ENCODE measurements at places on chromosomes 12 and 14. TPM values are rescaled to one million over a fixed set of nuclear protein-coding genes. Genes with fewer than 3 reads are reported as not detected.
A peak's percentile ranks its signal among the peaks of the same experiment; 100 is the strongest.

The LMNTD1 gene
- total RNA-seq: not detected

The ACSS3 gene
- total RNA-seq: not detected

The EIF2S3B gene
- total RNA-seq: 0.62 TPM

The GEMIN2 gene
- total RNA-seq: 23.1 TPM

The ZBTB42 gene
- 5.5 TPM for total RNA-seq

The ACOT6 gene
- not detected for total RNA-seq

The FAIM2 gene
- total RNA-seq: 0.54 TPM

The KRT6B gene
- total RNA-seq: not detected

- no peak for DNase-seq
These were observed 9.6 kb upstream of the FOXG1 start for GRCh38 chr14:28756884-28757570.

DNA sequence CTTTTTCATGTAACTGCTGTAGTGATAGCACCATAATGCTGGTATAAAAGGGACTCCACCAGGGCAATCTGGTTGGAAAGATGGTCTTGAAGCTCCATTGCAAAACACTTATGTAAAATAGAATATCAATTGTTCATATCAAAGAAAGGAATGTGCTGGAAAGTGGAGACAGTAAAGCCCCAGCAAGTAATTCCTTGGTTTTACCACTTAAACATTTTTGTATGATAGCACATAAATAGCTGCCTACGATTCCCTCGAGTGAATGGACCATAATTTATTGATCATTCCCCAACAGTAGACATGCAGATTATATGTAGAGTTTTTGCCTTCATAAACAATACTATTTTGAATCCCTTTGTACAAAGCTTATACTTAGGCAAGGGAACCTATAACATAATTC lies 275.4 kb downstream of the PAWR start:
- DNase-seq: no peak

- DNase-seq: no peak
These were observed 107.4 kb upstream of the RGS6 start for GRCh38 chr14:71824816-71825215.

DNA sequence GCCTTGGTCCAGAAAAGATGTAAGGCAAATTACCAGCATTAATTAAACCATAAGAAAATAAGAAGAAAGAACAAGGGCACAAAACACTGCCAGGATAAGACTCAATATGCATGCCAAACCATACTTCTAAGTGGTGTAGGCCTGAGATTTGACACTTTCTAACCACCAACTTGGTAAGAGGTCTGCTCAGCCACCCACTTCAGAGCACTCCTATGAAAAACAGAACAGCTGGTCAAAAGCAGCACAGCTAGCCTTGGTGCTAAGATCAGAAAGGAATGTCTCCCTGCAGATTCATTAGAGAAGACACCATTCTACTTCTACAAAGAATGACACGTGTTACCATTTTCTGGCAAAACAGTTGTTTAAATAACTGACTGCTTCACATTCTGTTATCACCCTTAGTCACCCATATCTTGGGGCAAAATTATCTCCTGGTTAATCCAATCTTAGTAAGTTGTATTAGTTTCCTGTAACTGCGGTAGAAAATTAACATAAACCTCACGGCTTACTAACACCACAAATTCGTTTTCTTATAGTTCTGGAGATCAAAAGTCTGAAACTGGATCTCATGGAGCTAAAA lies 13.2 kb downstream of the RPS6KA5 start:
- no peak for DNase-seq

DNA sequence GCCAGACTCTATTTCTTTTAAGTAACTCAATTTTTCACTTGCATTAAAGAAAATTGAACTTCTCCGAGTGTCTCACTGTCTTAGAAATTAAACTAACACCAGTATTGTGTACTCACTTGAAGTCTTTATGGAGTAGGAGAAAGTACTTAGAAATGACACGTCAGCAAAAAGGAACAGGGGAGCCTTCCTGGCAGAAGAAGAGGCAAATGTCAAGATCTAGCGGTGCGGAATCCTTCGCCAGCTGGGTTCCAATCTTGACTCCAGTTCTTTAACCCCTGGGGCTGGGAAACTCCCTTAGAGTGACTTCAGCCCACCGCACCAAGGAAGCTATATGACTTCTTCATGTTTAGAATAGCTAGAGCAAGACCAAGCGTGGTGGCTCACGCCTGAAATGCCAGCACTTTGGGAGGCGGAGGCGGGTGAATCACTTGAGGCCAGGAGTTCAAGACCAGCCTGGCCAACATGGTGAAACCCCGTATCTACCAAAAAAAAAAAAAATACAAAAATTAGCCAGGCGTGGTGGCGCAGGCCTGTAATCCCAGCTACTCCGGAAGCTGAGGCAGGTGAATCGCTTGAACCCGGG lies 34.4 kb downstream of the WBP11 start:
- peak; percentile 75 for DNase-seq

DNA sequence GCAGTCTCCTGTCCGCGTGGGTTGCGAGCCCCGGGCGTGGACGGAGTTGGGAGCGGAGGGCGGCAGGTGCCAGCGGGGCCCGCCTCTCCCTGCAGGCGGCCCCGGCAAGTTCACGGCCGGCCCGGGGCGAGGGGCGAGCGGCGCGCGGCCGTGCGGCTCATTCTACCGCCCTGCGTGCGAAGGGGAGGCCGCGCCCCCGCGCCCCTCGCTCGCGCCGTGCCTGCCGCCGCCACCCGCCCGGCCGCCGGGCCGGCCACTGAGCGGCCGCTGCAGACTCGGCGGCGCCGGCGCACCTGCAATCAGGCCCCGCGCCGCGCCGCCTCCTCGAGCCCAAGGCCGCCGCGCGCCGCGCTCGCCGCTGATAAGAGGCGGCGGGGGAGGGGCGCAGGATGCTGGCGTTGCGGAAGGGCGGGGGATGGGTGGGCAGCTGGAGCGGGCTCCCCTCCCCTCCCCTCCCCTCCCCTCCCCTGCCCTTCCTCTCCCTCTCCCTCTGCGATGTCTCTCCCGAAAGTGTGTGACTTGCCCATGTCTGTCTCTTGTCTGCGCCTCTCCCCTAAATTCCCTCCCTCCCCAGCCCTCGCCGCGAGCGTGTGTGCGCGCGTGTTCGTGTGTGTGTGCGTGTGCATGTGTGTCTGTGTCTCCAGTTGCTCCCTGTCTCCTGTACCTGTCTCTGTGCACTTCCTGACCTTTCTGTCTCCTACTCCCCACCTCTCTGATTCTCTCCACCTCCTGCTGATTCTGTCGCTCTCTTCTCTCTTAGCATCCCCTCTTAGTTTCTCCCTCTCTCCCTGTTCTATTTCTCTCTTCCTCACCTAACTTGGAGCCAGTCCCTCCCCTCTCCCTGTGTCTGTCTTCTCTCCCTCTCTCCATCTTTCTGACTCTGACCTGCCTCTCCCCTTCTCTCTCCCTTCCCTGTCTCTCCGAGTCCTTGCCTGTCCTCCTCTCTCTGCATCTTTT lies 768.1 kb upstream of the TBX3 start:
- DNase-seq: no peak

GRCh38 chr12:84785281-84785680 lies 127.3 kb downstream of the SLC6A15 start:
- DNase-seq: no peak

DNA sequence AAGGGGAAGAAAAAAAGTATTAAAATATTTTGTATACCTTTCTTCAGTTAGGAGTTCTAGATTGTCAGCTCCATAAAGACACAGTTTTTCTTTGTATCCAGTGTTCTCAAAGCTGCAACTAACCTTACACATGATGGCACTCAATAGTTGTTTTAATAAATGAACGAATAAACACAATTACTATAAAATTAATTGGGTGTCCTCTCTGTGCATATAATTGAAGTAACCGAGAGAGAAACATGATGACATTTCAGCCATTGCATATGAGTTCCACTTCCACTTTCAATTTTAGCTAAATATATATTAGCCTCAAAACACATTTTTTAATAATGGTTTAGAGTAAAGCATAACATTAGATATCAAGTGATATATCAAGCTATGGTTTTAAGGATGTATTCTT lies 671.2 kb downstream of the LRFN5 start:
- DNase-seq: no peak

DNA sequence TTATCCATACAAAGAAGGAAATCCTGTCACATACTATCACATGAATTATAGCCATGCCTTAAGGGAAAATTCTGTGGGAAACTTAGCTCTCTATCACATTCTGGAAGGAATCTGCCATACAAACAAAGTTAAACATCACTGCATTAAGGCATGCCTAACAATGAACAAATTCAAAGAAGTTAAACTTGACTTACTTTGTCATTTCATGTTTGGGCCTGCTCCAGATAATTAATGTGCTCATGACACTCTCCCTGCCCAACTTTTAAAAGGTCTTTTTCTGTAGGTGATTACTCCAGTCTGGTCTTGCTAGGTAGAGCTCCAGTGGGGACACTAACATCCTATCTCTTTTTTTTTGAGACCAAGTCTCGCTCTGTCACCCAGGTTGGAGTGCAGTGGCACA lies 230.5 kb downstream of the AEBP2 start:
- DNase-seq: no peak

Data from activated CD4-positive, alpha-beta T cell treated with anti-CD3 and anti-CD28 coated beads, Interleukin-2, amount 10 ng/mL, durations not matched to agents 24 days and 14 days (primary cell).